ENCODE measurements at places on chromosomes 5 and 9. TPM values are rescaled to one million over a fixed set of nuclear protein-coding genes. Genes with fewer than 3 reads are reported as not detected.

DNA sequence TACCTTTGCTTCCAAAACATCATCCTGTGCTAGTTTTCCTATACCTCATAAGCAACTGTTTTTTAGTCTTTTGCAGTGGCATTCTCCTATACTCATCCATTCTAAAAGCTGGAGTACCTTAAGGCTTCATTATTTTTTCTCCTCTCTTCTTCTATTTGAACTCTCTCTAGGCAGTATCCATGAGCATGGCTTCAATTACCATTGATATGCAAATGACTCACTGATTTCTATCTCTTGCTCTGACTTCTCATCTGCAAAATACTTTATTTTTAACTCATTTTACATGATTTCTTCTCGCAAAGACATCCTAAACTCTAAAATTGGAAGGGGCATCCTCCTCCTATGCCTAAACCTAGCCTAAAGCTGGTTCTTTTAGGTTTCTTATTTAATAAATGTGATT, 365.1 kb upstream of the NUDT12 start:
- no peaks in the 10 kb centered on the region for H3K27me3 ChIP-seq
- no peak overlapping the region for H3K4me3 ChIP-seq
- no peaks in the 10 kb centered on the region for H3K36me3 ChIP-seq
- no peak overlapping the region for H3K27ac ChIP-seq
- DNase-seq: no peak

Gene SLC6A7
- not detected for total RNA-seq

DNA sequence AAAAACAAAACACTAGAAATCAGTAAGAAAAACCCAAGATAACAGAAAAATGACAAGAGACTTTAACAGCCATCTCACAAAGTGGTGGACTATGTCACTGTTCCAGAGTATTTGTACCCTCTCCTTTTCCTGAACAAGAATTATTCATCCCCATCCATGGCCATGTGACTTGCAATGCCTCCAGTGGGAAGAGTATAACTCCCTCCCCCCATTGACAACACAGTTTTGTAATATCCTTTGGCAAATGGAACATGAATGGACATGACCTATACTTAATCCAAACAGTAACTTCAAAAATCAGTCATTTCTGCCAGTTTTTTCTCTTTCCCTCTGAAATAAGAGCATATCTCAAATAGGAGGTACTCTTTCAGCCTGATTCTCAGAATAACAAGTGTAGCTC, 33.9 kb downstream of the PTBP3 start:
- H3K4me3 ChIP-seq: no peak overlapping the region
- peak; percentile 43 for DNase-seq
- no peaks in the 10 kb centered on the region for H3K27me3 ChIP-seq
- H3K27ac ChIP-seq: no peak overlapping the region
- no peaks in the 10 kb centered on the region for H3K4me1 ChIP-seq

- no peak overlapping the region for H3K4me3 ChIP-seq
- DNase-seq: no peak
- H3K27ac ChIP-seq: no peak overlapping the region
- H3K4me1 ChIP-seq: no peaks in the 10 kb centered on the region
These were observed 92.2 kb downstream of the INVS start for GRCh38 chr9:100191264-100191663.

DNA sequence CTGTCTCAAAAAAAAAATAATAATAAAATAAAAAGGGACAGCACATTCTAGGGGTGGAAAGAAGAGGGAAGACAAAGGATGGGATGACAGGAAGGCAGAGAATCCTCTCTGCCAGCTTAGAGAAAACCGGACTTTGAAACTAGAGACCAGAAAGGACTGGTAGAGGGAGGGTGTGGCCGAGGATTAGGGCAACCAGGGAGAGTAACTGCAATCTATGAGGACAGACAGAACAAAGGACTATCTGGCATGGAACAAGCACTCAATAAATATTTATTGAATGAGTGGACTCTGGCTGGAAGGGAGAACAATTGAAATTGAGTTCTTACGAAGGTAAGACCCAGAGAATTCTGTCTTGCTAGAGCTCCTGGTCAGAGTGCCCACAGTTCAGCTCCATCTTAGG, 2.4 kb downstream of the GBA2 start:
- H3K36me3 ChIP-seq: peaks cover 31% of the 10 kb centered on the region
- peaks cover 26% of the 10 kb centered on the region for H3K4me1 ChIP-seq
- H3K27ac ChIP-seq: no peak overlapping the region
- no peak for DNase-seq
- H3K27me3 ChIP-seq: no peaks in the 10 kb centered on the region

DNA sequence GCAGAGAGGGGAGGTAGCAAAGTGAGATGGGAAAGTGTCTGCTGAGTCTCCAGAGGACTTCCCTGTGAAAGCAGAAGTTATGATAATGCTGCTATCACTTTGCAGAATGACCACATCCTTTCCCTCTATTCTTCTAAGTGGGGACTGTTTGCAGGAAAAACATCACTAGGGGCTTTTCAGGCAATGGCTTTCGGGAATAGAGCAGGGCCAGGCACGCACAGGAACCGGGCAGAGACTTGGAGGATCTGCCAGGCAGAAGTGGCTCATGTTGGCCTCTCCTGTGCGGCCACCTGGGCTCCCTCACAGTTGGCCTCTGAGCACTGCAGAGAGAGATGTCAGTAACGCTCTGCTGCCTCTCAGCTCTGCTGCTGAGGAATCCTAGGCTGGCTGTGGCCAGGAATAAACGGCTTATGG, 214.7 kb downstream of the MAST4 start:
- H3K36me3 ChIP-seq: no peaks in the 10 kb centered on the region
- no peak overlapping the region for H3K27ac ChIP-seq
- H3K27me3 ChIP-seq: no peaks in the 10 kb centered on the region
- no peak for DNase-seq

DNA sequence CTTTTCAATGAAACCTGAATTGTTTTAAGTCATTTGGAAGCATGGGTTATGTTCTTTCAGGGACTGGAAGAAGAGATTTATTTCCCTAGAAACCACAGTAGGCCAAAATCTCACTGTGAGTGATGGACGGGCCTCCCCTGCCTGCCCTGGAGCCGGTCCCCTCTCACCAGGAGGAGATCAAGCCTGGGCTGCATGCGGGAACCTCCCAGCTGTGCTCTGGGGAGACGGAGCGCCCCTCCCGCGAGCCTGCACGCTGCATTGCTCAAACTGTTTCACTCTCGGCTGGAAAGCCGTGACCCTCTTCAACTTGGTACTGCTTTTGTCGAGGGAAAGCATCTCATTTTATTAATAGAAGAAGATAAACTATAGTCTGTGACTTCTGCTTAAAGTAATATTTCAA, 85.4 kb downstream of the IRX2 start:
- H3K27ac ChIP-seq: no peak overlapping the region
- no peaks in the 10 kb centered on the region for H3K27me3 ChIP-seq

DNA sequence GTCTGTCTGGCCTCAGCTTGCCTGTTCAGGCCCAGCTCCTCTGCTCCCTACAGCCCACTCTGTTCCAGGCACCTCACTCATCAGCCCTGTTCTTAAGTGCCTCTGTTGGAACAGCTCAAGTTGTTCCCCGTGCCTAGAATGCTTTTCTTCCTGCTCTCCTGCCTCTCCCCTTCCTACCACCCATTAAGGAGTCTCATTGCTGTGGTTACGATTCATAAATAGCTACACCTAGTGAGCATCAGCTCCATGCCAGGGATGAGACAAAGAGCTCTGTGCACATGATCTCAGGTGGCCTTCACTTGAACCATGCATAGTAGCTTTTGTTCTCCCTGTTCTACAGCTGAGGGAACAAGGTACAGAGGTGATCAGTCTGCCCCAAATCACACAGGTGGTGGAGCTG, 54.3 kb downstream of the PSD2 start:
- H3K4me1 ChIP-seq: no peaks in the 10 kb centered on the region
- H3K27ac ChIP-seq: no peak overlapping the region
- no peaks in the 10 kb centered on the region for H3K36me3 ChIP-seq

Gene HBEGF
- 272 TPM for total RNA-seq

DNA sequence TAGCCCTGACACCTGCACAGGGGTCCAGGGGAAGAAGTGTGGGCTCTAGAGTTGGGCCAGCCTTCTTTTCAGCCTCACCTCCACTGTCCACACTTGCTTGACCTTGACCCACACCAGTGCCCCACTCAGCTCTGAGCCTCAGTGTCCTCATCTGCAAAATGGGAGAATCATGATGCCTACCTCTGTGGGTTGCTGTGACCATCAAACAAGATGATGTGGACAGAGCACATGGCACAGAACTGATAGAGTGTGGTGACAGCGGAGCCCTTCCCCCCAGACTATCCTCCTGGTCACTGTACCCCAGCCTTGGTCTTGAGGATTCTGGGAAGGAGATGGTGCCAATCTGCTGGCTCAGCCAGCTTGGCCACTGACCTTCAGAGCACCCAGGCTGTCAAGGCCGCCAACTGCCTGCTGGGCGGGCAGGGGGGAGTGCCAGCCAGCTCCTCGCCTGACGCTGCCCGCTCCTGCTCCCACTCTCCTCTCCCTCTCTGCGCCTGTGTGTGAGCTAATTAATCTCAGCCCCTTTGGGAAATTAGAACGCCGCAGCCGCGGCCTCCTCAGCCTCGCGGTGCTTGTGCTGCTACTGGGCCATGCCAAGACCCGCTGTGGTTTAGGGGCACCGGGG, 16.7 kb downstream of the CXXC5 start:
- peaks cover 73% of the 10 kb centered on the region for H3K4me1 ChIP-seq
- H3K27ac ChIP-seq: no peak overlapping the region
- H3K4me3 ChIP-seq: no peak overlapping the region
- no peaks in the 10 kb centered on the region for H3K36me3 ChIP-seq
- H3K27me3 ChIP-seq: no peaks in the 10 kb centered on the region

Gene GBGT1
- 8.5 TPM for total RNA-seq

DNA sequence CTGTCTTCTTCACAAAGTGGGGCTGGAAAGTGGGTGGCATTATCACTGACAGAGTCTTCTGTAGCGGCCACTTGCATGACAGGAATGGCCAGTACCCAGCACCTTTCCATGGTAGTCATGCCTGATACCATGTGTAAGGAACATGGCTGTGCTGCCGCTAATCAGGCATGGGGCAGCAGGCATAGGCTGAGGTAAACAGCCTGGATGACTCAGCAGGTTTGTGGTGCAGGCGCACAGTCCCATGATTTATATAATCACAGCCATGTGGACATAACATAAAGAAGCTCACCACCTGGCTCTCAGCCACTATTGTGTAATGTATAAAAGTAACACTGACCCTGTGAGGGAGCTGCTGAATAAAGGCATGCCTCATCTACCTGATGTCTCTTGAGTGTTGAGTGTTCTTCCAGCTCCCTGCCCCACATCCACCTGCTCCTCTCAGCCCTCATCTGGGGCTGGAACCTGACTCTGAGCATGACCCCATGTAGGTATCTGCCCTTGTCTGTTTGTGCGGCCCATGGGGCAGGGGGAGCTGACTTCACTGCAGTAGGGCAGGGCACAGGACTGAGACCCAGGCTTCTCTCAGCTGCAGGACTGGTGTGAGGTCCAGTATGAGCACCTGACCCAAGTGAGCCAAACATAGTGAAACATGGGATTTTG, 13.2 kb upstream of the ICE1 start:
- H3K4me3 ChIP-seq: no peak overlapping the region
- H3K27ac ChIP-seq: no peak overlapping the region
- no peak for DNase-seq
- H3K27me3 ChIP-seq: no peaks in the 10 kb centered on the region
- no peaks in the 10 kb centered on the region for H3K36me3 ChIP-seq

DNA sequence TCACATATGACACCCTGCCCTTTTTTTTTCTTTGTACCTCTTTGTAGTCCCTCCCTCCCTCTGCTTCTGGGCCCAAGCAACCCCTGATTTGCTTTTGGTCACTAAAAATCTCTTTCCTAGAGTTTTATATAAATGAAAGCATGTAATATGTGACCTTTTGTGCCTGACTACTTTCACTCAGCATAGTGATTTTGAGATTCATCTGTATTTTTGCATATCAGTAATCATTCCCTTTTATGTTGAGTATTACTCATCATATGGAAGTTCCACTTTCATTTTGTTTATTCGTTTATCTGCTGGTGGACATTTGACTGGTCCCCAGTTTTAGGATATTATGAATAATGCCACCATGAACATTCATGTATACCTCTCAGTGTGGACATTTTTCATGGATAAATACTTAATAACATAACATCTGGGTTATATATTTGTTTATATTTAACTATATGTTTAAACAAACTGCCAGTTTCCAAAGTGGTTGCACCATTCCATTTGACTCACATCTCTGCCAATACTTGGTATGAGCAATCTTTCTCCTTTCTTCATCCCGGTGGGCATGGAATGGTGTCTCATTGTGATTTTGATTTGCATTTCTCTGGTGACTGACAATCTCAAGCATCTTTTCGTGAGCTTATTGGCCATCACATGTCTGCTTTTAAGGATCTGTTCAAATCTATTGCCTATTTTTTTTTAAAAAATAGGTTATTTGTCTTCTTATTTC, 115.7 kb upstream of the S1PR3 start:
- H3K27ac ChIP-seq: no peak overlapping the region
- no peak for DNase-seq

GRCh38 chr9:126000731-126001580, 253.8 kb downstream of the PBX3 start:
- H3K36me3 ChIP-seq: no peaks in the 10 kb centered on the region
- H3K4me1 ChIP-seq: no peaks in the 10 kb centered on the region
- no peak for DNase-seq
- no peak overlapping the region for H3K27ac ChIP-seq
- H3K27me3 ChIP-seq: peaks cover 2% of the 10 kb centered on the region

Gene TMEM250
- total RNA-seq: 30.3 TPM

Gene AGXT2
- not detected for total RNA-seq

GRCh38 chr5:133704411-133704810, 92.1 kb upstream of the FSTL4 start:
- no peaks in the 10 kb centered on the region for H3K27me3 ChIP-seq
- H3K4me3 ChIP-seq: no peak overlapping the region
- DNase-seq: no peak
- no peak overlapping the region for H3K27ac ChIP-seq
- no peaks in the 10 kb centered on the region for H3K4me1 ChIP-seq

- DNase-seq: no peak
- peaks cover 14% of the 10 kb centered on the region for H3K36me3 ChIP-seq
- no peaks in the 10 kb centered on the region for H3K27me3 ChIP-seq
- peak overlapping the region; percentile 52 for H3K4me3 ChIP-seq
- H3K27ac ChIP-seq: no peak overlapping the region
These were observed 3.3 kb upstream of the MSMP start for GRCh38 chr9:35757226-35757891.

DNA sequence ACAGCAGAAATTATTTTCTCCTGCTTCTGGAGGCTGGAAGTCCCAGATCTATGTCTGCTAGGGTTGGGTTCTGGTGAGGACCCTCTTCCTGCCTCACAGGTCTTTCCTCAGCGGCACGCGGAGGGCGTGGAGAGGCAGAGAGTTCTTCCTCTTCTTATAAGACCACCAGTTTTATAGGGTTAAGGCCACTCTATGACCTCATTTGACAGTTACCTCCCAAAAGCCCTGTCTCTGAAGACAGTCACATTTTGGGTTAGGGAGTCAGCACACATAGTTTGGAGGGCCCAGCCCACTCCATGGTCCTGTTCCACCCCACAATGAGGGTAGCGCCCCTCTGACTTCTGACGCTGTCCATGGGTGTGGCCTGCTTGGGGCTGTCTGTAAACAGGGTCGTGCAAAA, 46.7 kb downstream of the TRIP13 start:
- no peaks in the 10 kb centered on the region for H3K4me1 ChIP-seq
- H3K4me3 ChIP-seq: no peak overlapping the region
- DNase-seq: no peak
- H3K27me3 ChIP-seq: peaks cover 60% of the 10 kb centered on the region
